ENCODE measurements at places on chromosomes 11 and 22.

DNA sequence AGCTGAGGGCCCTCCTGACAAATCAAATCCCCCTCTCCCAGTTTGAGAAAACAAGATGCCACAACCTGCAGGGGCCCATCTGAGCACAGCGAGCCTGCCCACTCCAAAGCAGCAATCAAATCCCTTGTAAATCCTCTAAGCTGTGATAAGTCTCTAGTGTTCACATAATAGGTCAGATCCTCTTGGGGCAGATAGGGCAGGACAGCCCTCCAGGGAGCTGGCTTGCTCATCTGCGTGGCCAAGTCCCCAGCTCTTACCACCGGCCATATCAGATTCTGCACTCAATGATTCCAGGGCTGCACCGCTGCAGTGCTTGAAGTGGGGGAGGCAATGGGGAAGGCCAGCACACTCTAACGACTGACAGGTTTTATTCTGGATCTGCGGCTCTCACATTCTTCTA is 29.6 kb upstream of the FLI1 start:
- DNase-seq, result no peak

GRCh38 chr11:36264011-36264972 is 24.9 kb downstream of the COMMD9 start:
- DNase-seq, result no peak

- DNase-seq, result no peak
Measured at GRCh38 chr11:130318031-130318673, 3.4 kb upstream of the ZBTB44 start.

DNA sequence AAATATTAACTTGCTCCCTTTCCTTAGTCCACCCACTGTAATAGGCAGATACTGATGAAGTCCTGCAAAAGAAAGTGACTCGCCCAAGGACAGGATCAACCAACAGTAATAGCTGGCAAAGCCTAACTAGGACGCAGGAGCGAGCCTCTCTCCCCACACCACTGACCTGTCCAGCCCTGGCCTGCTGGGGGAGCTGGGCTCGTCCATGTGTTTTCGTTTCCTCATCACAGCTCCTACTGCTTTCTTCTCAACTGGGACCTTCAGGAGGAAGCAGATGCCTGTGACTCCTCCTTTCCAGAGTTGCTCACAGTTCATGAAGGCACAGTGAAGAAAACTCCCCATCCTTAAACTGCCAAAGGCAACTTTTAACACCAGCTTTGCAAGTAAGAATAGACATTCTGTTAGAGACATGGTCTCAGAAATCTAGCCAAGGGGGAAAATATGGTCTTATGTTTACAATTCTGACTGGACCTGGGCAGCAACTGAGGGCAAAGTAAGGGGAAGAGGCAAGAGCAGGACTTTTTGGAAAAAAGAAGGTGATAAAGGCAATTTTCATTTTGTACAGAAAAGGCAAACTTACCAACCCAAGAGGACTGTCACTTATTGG is 11.6 kb upstream of the GPHA2 start:
- peak; percentile 25 for DNase-seq

- peak; percentile 50 for DNase-seq
Measured at GRCh38 chr11:65574811-65575567, 864 bp upstream of the EHBP1L1 start.

DNA sequence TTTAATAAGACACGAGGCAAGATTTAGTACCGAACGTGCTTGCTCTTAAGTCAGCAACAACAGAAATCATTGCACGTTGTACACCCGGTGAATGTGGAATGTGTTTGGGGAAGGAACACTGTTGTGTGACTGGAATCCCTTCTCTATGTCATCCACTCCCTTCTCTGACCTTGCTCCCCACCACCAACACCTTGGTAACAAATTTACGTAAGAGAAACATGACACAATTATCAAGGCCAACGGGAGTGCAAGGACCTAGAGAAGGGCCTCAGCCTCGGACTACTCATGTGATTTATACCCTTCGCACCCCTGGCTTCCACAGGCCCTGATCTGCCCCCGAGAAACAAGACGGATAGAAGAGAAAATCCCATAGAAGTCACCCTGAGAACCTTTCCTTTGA is 236.2 kb downstream of the LARGE1 start:
- no peak for DNase-seq

DNA sequence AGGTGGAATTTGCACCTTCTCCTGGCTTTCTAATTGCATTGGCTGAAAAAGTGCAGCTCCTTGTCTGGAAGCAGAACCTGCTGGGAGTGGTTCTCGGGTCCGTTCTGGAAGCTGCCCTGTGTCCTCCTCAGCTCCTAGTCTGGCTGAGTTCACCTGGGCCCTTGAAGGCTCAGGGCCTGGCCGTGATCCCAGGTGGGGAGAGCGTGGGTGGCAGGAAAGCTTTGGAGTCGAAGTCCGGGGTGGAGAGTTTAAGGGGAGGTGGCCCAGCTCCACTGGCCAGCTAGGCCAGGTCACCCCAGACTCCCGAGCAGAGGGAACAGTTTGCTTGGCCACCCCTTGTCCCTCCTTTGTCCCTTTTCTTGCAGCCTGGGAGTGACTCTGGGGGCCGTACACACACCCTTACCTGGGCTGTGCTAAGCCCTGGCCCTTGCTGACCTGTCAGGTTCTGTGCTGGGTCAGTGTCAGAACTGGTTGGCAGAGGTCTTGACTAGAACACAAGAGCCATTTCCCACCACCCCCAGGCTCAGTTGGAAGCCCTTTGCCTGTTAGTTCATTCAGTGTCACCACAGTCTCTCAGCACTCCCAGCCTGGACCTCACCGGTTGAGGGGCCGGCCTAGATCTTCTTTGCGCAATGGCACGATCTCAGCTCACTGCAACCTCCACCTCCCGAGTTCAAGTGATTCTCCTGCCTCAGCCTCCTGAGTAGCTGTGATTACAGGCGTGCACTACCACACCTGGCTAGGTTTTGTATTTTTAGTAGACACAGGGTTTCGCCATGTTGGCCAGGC is 37.3 kb downstream of the LRP5 start:
- no peak for DNase-seq

GRCh38 chr11:46615756-46616155 is 1.3 kb downstream of the HARBI1 start:
- DNase-seq, result peak; percentile 69

GRCh38 chr22:40404251-40405177 is 34.1 kb downstream of the SGSM3 start:
- DNase-seq, result no peak

DNA sequence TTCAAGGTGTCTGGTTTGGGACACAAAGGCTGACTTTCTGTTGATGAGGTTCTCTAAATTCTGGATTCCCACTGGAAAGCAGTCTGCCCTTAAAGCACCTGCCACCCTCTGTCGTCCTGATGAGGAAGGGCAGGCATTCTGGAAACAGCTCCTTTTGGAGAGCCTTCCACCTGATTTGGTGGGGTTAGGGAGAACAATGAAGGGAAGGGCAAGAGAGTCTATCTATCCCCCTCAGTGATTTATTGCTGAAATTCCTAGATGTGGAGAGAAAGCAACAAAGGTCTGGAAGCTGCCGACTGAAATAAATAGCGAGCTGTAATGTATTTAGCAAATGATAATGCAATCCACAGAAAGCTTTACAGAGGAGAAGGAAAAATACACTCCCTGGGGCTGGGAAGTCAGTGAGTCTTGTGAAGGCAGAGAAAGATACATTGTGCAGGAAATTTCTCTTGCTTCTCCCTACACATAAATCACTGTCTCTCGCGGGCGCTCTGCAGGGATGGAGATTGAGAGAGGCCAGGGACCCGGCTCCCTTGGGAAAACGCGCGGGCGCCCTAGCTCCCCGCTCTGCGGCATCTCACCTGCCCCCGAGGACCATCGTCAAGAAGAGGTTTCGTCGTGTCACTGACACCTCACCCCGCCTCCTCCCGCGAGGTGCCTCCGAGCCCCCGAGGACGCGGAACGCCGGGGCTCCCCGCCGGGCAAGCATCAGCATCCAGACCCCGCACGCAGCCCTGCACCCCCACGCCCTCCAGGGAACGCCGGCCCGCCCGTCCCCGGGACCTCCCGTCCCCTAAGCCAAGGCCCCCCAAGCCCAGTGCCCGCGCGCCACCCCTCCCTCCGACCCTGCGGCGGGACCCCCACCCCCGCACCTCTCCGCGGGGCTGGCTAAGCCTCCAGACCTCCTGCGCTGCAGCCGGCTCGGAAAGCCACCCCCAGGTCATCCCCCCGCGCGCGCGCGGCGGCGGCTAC is 673 bp downstream of the CDON start:
- DNase-seq, result peak; percentile 59

- DNase-seq, result peak; percentile 54
Measured at GRCh38 chr11:68412593-68413475, 47.7 kb upstream of the PPP6R3 start.

- DNase-seq, result no peak
Measured at GRCh38 chr11:115695677-115696364, 191.6 kb upstream of the CADM1 start.

- DNase-seq, result no peak
Measured at GRCh38 chr11:1009991-1010390, 26.5 kb downstream of the MUC6 start.

- DNase-seq, result no peak
Measured at GRCh38 chr22:21719024-21719423, 16.6 kb downstream of the YPEL1 start.

- DNase-seq, result peak; percentile 86
Measured at GRCh38 chr11:19071255-19071654, 10.7 kb upstream of the MRGPRX2 start.

DNA sequence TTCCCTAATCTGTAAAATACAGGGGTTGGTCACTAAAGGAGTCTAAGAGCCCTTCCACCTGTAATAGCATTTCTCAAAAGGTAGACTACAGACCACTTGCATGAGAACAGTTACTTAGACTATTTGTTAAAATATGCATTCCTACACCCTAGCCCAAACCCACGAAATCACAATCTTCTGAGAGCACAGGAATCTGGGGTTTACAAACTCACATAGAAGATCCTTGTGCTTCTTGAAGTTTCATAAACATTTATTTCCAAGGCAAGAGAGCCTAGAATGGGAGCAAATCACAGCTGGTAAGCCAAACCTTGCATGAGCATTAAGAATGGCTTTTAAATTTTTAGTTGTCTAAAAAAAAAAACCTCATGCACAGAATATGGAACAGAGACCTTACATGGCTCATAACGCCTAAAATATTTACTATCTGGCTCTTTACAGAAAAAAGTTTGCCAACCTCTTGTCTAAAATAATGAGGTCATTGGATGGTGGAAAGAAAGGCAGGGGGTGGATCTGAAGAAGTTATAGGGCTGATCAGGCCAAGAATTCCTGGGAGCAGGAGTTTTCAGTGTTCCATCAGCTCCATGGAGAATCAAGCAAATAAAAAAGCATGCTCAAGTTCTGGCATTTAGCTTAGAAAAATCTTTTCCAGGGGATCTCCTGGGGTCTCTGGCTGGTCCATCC is 133.4 kb downstream of the CCDC34 start:
- DNase-seq, result no peak

DNA sequence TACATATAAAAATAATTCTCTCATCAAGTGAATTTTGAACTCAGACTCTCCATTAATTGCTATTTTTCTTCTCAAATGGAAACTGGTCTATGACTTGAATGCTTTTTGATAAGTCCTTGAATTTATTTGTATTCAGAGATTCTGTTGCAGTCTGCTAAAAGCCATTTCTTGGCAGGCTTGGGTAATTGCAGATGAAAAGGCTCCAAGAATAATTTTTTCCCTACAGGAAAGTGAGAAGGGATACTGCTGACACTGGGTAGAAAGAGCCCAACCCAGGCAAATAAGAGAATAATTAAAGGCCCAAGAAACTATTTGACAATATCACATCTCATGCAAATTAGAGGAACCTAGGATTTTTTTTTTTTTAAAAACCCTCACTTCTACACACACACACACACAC is 246.5 kb upstream of the DDI1 start:
- no peak for DNase-seq

DNA sequence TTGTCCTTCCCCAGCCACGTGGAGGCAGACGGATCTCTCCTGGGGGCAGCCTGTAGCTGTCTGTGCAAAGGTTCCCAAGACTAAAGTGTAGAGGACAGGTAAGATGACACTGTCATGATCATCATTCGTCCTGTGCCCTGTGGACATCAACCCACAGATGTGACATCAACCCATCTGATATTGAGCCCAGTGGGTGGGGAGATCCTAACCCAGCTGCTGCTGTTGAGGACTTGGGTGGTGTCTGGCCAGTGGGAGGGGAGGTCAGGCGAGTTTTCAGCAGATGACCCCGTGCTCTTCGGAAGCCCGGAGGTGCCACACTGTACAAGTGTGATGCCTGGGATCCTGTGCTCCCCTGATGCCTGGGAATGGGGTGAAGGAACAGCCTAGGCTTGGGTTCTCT is 1.2 kb upstream of the GAL start:
- no peak for DNase-seq

DNA sequence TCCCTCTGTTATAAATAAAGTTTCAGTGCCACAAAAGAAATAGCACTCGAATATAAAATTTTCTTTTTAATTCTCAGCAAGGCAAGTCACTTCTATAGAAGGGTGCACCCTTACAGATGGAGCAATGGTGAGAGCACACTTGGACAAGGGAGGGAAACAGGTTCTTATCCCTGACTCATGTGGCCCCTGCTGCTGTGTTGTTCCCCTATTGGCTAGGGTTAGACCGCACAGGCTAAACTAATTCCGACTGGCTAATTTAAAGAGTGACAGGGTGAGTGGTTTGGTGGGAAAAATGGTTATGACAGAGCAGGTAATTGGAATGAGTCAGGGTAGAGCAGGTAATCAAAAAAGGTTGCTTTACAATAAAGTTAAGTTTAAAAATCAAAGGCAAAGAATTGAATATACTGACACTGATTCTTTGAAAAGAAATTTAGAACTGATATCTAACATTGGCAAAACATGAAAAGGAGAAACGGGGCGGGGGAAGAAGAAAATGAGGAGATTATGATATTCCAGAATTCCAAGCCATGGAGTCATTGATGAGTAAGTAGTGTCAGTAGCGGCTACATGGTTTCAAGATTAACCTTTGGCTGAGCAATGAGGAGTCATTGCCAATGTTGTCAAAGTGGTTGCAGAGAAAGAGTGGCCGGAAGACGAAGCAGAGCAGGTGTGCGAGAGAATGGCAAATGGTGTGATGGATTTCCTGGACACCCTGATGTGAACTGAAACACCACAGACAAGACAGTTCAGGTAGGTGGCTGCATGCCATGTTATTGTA is 48.4 kb upstream of the MRGPRX1 start:
- DNase-seq, result peak; percentile 75

DNA sequence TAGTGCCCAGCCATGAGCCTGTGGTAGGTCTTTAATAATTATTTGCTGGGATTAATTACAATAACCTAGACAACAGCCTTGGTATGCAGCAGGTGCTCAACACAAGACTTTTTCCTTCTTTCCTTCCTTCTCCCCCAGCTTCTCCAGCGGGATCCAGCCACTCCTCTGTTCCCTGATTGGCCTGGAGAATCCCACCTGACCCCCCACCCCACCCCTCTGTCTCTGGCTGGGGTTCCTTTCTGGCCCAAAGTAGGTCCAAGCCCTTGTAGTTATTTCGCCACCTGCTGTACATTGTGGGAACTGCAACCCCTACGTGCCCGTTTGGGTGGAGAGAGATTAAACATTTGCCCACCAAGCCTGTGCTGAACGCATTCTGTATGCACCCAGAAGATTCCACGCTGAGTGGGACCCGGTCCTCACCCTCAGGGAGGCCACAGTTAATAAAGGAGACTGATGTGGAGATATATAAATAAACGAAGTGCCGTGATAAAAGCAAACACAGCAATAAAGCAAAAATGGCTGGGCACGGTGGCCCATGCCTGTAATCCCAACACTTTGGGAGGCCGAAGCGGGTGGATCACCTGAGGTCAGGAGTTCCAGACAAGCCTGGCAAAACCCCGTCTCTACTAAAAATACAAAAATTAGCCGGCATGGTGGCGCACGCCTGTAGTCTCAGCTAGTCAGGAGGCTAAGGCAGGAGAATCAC is 32.1 kb upstream of the DGKZ start:
- DNase-seq, result peak; percentile 72

GRCh38 chr11:133742353-133742752 is 103.0 kb downstream of the SPATA19 start:
- no peak for DNase-seq

GRCh38 chr11:3160252-3161031 is 4.7 kb downstream of the OSBPL5 start:
- DNase-seq, result peak; percentile 64

Measured in M059J (cell line).